ENCODE measurements at places on chromosomes 11 and 22. TPM values are rescaled to one million over a fixed set of nuclear protein-coding genes. Genes with fewer than 3 reads are reported as not detected.

Gene NLRP14
- 0.09 TPM for total RNA-seq

Gene ZMAT5
- 20.3 TPM for total RNA-seq

Gene PRMT3
- total RNA-seq: 12.6 TPM

Gene PLEKHA7
- total RNA-seq: 0.17 TPM

Gene TMEM191B
- total RNA-seq: not detected

Gene OR6T1
- total RNA-seq: not detected

Gene CD3D
- not detected for total RNA-seq

Gene OR52A1
- total RNA-seq: not detected

Gene MUC5AC
- total RNA-seq: not detected

Gene HEPN1
- total RNA-seq: not detected

Gene MCHR1
- 0.63 TPM for total RNA-seq

Gene STIM1
- total RNA-seq: 26.3 TPM

Gene RIC3
- not detected for total RNA-seq

Gene MPZL2
- under 0.01 TPM for total RNA-seq

Gene APOL1
- 57.1 TPM for total RNA-seq

Gene OR51B5
- total RNA-seq: 0.26 TPM

Gene EFCAB6
- total RNA-seq: 2.7 TPM

Gene INCENP
- 6.6 TPM for total RNA-seq

Gene PRSS23
- 70.3 TPM for total RNA-seq

Gene AMOTL1
- 22.4 TPM for total RNA-seq

Gene PVALB
- total RNA-seq: not detected

Gene OAF
- 40.4 TPM for total RNA-seq

Gene OR56A1
- under 0.01 TPM for total RNA-seq

Gene CBX7
- total RNA-seq: 5.8 TPM

Gene KCNK7
- 0.09 TPM for total RNA-seq

Gene CREB3L1
- 19.2 TPM for total RNA-seq

Gene XKR3
- total RNA-seq: not detected

Gene C22orf31
- not detected for total RNA-seq

Gene OR10S1
- not detected for total RNA-seq

Gene SLC37A2
- 1.6 TPM for total RNA-seq

Gene SPTBN2
- total RNA-seq: 0.47 TPM

Gene HORMAD2
- total RNA-seq: not detected

Gene MPPED1
- not detected for total RNA-seq

Gene RIMBP3C
- total RNA-seq: 0.47 TPM

Gene SLC7A4
- total RNA-seq: 0.16 TPM

Gene P4HA3
- 2.9 TPM for total RNA-seq
